ENCODE measurements at places on chromosomes 1 and 21.
A peak's percentile ranks its signal among the peaks of the same experiment; 100 is the strongest.

DNA sequence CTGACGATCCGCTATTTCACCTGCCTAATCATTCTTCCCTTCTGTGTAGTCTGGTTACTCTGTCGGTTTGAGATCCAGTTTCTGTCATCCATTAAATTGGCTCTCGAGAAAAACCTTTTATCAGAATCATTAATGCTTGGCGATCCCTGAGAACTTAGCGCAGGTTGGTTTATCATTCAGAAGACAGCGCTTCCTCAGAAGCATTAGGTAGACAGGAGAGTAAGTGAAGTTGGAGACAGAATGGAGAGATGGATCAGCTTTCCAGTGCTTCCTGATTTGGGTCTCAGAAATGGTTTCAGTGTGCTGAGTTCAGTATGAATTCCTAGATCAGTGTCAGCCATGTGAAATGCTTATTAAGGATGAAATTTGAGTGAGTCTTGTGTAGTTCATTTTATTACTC is 1.3 kb downstream of the USP1 start:
- DNase-seq, result no peak

DNA sequence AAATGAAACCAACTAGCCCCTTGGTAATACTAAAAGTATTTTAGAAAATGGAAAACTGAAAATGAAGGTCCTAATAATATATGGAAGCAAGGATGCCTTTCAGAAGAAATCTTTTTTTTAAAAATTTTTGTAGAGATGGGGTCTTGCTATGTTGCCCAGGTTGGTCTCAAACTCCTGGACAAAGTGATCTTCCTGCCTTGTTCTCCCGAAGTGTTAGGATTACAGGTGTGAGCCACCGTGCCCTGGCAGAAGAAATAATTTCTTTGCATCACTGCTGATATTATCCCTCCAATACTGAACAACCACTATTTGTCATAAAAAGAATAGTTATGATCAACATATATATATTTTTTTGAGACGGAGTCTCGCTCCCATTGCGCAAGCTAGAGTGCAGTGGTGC is 25.6 kb downstream of the SELENOF start:
- DNase-seq, result no peak

DNA sequence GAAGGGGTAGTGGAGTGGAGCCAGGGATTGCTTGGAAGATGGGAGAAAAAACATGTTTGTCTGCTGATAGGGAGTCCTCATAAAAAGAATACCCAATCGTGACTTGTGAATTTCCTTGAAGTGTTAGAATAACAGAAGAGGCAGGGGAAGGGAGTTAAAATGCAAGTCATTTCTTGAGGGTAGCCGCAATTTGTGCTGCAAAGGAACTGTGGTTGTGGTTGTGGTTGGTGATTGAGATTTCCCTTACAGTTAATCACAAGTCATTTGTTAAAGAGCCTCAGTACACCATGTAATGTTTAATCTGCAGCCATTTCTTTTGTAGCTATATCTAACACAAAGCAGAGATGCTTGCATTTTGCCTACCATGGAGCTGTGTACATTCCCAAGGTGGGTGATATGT is 38.5 kb upstream of the EGLN1 start:
- DNase-seq, result peak; percentile 13

- no peak for DNase-seq
Measured at GRCh38 chr1:53605181-53605580, 133.8 kb downstream of the GLIS1 start.

- DNase-seq, result no peak
Measured at GRCh38 chr1:111234866-111235265, 7.4 kb downstream of the CHI3L2 start.

DNA sequence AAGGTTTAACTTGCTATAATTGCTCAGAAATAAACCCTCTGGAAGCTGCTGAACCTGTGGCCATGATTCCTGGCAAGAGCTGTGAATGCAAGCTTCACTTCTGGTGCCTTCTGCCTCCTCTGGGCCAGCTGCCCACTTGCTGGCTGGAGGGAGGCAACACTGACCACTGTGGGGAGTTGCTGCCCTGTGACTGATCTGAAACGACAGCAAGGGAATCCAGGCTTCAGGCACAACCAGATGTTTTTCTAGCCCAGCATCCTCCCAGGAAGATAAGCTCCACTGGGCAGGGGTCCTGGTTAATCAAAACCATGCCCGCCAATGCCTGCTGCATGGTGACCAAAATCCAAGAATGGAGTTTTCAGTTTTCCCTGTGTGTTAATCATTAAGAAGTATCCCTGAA is 180.0 kb upstream of the HMGB4 start:
- DNase-seq, result no peak

DNA sequence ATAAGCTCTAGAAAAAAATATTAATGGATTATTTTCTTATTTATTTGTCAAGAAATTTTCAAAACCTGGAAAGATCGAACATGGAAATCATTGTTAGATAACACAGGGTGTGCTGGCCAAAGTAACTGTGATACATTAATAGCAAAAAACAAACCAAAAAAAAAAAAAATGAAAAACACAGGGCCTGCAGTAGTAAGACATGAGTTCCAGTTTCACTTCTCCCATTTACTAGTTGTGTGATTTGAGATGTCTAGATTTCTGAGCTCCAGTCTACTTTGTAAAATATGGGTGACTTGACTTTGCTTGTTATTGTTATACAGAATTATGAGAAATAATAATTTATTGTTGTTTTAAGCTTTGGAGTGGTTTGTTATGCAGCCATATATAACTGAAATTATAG is 13.6 kb downstream of the FAM177B start:
- no peak for DNase-seq

DNA sequence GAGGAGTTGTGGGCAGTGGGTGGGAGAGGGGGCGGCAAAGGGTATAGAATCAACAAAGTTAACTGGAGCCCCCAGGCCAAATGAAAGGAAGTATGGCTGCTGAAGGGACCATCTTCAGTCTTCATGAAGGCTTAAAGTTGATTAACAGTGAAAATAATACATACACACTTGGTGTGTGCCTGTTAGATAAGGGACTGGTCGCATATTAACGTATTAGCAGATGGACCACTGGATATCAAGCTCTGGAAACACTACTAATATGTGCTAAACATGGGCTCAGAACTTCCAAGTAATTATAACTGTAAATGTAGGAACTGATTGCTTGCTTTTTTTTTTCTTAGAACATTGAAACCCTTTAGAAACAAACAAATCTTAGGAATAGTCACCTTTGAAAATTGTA is 224.7 kb upstream of the KIAA0040 start:
- DNase-seq, result no peak

- no peak for DNase-seq
Measured at GRCh38 chr1:241413386-241413785, 56.4 kb upstream of the RGS7 start.

GRCh38 chr21:46227811-46228344 is 696 bp downstream of the LSS start:
- no peak for DNase-seq

DNA sequence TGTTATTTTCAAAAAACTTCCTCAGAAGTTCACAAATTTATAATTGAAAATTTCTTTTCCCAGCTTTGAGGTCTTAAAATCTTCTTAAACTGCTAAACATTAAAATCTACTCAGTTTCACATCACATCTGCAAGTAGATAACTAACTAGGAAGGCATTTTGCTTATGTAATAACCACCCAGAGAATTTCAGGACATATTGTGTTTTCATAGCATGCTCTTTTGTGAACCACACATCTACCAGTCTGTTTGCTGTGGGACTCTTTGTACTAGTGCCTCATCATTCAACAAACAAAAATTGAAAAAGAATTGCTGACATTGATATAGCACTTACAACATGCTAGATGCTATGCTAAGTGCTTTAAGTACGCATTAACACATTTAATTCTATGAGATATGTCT is 31.6 kb upstream of the C1orf146 start:
- DNase-seq, result no peak

GRCh38 chr1:37676281-37677142 is 15.8 kb upstream of the CDCA8 start:
- no peak for DNase-seq

DNA sequence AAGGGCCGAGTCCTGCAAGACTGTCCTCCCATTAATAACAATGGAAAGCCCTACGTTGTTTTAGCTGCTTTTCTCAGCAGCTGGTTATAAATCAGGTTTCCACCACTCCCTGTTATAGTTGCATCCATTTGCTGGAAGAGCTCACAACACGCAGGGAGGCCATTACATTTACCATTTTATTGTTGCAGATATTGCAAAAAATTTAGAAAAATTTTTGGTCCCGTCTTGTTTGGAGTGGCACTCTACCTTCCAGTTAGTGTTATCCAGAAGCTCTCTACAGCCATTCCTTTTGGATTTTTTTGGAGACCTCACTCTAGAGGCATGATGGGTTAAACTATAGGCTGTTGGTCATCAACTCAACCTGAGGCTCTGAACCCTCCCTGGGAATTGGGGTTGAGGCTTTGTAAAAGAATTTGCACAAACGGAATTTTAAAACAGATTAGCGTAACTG is 1532.1 kb upstream of the TPTE start:
- DNase-seq, result no peak

DNA sequence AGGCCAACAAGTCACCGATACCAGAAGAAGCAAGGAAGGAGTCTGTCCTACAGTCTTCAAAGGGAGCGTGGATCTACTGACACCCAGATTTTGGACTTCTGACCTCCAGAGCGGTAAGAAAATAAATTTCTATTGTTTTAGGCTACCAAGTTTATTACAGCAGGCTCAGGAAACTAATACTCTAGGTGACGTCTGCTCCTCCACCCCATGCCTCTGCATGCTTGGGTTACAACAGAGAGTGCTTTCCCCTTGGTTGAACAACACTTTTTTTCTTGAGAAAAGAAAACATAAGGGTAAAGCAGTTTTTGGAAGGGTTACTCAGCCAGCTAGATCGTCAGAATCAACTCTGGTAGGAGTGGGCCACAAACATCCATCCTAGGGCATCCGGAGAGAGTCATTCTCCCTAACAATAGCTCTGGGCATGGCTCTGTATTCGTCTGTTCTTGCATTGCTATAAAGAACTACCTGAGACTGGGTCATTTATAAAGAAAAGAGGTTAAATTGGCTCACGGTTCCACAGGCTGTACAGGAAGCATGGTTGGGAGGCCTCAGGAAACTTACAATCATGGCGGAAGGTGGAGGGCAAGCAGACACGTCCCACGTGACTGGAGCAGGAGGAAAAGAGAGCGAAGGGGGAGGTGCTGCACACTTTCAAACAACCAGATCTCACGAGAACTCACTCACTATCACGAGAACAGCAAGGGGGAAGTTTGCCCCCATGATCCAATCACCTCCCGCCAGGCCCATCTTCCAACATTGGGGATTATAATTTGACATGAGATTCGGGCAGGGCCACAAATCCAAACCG is 22.2 kb upstream of the DNAJC11 start:
- DNase-seq, result no peak

- peak; percentile 57 for DNase-seq
Measured at GRCh38 chr1:116987256-116987555, 14.4 kb upstream of the CD101 start.

DNA sequence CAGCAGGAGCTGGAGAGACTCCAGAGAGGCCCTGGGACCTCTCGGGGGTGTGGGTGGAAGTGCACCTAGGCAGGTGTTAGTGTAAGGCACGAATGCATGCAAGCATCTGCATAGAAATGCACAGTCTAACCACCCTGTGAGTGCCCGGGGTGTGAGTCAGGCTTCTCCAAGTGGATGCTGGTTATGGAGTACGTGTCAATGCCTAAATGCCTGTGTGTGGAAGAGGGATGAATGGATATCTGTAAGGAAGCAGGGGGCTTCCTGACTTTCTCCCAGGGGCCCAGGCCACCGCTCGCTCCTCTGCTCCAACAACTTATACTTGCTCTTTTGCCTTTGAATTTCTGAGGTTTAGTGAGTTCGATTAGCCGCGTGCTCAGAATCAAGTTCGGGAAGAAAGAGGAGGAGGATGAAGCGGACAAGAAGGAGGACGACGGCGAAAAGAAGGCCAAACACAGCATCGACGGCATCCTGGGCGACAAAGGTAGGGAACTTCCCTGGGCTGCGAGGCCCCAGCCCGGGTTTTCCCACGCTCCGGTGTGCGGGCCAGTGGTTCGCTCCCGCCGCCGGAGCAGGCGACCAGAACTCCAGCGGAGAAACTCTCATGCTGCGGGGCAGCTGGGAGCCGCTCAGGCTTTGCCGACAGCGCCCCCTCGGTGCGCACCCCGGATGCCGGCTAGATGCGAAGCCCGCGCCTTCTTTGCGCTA is 5.4 kb downstream of the PAX7 start:
- no peak for DNase-seq

GRCh38 chr1:218031901-218032300 is 253.2 kb upstream of the RRP15 start:
- DNase-seq, result no peak

- DNase-seq, result no peak
Measured at GRCh38 chr1:246096356-246096755, 410.7 kb downstream of the SMYD3 start.

DNA sequence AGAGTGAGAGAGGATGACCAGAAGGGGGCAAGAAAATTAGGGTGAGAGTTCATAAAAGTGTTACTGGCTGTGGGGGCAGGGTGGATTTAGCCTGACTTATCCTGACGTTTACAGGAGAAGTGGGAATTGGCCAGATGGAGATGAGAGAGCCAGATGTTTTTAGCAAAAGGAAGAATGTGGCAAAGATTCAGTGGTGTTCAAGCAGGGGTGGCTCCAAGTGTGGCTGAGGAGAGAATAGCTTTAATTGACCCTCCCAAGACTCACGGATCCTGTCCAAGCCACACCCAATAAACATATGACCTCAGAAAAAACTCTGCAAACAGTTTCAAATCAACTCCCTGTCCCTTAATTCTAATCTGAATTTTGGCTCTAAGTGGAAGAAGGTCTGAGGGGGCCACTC is 35.2 kb upstream of the EDEM3 start:
- no peak for DNase-seq

- no peak for DNase-seq
Measured at GRCh38 chr21:43639470-43640353, 19.6 kb downstream of the HSF2BP start.

DNA sequence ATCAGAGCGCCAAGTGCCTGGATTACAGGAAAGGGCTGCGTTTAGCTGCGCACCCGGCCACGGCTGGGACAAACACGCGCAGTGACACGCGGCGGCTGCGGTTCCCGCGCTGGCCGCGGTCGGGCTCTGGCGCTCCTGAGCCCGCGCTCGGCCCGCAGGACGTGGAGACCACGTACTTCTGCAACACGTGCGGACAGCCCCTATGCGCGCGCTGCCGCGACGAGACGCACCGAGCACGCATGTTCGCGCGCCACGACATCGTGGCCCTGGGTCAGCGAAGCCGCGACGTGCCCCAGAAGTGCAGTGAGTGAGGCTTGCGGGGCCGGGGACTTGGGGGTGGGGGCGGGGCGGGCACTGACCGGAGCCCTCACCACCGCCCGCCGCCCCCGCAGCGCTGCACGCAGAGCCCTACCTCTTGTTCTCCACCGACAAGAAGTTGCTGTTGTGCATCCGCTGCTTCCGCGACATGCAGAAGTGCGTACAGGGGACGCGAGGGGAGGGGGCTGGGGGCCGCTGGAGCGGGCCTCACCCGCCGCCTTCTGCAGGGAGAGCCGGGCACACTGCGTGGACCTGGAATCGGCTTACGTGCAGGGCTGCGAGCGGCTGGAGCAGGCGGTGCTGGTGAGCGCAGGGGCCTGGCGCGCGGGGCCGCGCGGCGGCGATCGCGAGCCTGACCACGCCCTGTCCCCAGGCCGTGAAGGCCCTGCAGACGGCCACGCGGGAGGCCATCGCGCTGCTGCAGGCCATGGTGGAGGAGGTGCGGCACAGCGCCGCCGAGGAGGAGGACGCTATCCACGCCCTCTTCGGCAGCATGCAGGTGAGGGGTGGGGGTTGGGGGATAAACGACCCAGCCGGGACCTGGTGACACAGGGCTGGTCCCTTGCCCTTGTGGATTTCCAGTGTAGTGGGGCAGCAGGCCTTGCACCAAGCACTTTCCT is 3.1 kb downstream of the RNF207 start:
- DNase-seq, result no peak
